Hindlimb muscle (tissue), 1 donor: ENCODE measurements at places on chromosomes 16 and 17.

- DNase-seq: peak; percentile 78
Measured at GRCh38 chr17:2593821-2594721, 617 bp downstream of the PAFAH1B1 start.

DNA sequence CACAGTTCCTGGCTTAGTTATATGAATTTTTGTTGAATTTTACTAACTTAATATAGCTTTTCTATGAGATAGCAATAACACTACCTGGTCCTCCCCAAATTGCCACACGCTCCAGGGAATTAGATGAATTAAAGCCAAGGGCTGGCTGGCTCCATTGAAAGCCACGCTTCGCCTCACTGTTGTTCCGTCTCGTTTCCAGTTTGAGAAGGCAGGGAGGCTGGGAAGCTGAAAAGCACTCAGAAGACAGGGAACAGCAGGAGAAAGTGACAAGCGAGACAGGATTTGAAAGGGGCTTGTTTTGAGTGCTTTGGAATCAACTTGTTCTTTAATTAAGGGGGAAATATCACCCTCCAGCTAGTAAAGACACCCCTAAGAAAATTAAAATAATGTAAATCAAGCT, 425.3 kb downstream of the CA10 start:
- no peak for DNase-seq

GRCh38 chr17:10041916-10042588, 137.0 kb upstream of the RCVRN start:
- DNase-seq: no peak

DNA sequence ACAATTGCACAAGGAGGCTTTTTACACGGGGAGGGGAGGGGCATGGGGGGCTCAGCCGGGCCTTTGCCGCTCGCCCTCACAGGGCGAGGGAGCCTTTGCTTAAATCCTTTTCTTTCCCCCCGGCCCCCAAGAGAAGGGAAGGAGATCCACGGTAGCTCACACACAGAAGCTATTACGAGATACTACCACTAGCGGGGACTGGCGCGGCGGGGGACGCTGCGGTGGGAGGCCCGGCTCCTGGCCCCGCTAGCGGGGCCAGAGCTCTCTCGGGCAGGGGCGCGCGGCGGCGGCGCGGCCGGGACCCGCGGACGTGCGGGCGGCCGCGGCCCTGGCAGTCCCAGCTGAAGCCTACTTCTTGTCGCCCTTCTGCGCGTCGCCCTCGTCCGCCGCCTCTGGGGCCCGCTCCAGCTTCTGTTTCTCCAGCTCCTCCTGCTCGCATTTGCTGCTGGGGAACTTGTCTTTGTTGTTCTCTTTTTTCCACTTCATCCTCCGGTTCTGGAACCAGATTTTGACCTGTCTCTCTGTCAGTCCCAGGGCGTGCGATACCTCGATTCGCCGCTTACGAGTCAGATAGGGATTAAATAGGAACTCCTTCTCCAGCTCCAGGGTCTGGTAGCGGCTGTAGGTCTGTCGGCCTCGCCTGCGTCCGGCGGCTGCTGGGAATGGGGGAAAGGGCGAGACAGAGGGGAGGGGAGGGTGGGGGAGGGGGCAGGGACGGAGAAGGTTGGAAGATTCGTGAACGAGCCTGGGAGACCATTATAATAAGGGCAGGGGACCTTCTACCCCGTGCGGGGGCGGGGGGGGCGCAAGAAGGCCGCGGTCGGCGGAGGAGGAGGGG, 2.0 kb downstream of the HOXB8 start:
- DNase-seq: no peak

GRCh38 chr16:80664786-80665185, 124.0 kb downstream of the DYNLRB2 start:
- no peak for DNase-seq

DNA sequence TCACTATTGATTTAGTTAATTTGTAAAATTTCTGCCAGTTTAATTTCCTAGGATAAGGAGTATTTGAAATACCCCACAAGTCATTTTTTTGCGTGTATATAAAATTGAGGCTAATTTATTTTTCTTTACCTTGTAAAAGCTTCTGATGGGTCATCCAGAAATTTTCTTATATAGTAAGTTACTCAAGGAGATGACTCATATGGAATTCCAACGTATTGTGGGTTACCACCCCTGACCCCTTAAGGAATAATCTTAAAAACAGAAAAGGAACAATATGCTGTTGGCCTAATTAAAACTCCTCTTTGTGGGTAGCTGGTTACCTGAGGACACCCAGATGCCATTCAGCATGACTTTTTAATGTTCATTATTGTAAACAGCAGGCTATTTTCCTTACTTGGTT, 13.6 kb downstream of the HEATR6 start:
- no peak for DNase-seq

DNA sequence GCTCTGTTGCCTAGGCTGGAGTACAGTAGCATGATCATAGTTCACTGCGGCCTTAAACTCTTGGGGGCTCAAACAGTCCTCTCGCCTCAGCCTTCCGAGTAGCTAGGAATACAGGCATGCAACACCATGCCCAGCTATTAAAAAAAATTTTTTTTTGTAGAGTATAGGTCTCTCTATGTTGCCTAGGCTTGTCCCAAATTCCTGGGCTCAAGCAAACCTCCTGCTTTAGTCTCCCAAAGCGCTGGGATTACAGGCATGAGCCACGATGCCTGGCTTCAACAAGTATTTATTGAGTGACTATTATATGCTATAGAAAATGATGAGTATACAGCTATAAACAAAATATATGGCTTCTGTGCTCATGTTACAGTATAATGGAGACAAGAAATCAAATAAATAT, 66.7 kb upstream of the C17orf78 start:
- DNase-seq: no peak

- no peak for DNase-seq
Measured at GRCh38 chr17:2710803-2711607, 559 bp downstream of the CLUH start.

DNA sequence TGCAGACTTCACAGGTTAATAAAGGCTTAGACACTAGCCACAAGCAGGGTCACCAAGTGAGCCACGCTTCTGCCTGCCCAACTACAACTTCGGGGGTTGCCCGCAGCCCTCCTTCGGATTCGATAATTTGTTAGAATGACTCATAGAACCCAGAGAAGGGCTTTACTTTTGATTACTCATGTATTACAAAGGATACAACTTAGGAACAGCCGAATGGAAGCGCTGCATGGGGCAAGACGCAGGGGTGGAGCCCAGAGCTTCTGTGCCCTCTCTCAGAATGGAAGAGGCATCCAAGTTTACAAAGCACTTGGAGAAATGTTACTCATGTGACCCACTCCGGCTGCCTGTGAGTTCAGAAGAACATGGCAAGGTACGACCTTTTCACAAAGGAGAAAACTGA, 7.5 kb upstream of the CDH5 start:
- no peak for DNase-seq

DNA sequence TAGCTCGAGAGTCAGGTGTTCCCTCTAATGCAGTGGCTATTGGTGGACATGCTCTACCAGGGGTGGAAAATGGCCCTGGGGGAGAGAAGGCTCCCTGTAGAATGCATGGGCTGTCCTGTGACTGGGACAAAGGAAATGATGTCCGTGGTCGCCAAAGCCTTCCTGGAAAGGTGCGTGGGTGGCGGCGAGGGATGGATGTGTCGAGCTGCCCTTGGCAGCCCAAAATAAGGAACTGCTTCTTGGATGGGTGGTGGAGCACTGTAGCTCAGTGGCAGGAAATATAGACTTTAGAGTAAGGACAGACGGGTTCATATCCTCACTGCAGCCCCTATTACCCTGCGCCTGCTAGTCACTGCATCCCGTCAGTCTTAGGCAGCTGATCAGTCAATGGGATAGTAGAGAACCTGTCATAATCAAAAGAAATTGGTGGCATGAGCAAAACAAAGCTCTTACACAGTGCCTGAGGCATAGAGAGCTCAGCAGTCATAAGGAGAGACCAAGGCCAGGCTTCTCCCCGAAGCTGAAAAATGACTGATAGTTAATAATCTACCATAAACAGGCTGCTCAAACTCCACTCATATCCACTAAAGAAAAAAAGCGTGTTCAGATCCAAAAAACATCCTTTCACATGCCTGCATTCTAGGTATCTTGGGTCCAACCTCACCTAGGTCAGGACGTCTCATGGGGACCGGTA, 123.5 kb upstream of the PLCG2 start:
- DNase-seq: no peak

GRCh38 chr16:610513-611381, 20.0 kb upstream of the WFIKKN1 start:
- DNase-seq: no peak

- DNase-seq: no peak
Measured at GRCh38 chr16:85469929-85470590, 143.1 kb upstream of the GSE1 start.

GRCh38 chr16:87412371-87412995, 20.3 kb downstream of the MAP1LC3B start:
- DNase-seq: no peak

DNA sequence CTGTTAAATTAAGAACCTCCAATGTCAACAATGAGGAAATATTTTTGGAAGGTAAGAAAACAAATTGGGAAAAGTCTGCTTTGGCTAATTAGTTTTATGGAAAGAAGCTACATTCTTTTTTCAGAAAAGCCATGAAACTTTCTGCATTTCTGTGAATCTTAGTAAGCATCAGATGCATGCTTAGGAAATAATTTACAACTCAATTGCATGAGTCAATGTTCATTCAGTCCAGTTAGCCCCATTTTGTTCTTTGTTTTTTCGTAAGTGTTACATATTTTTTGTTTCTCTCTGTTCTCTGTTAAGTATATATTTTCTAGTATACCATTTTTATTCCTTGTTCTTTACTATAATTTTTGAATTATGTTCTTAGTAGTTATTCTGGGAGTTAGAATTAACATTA, 195.2 kb upstream of the KIF2B start:
- no peak for DNase-seq

DNA sequence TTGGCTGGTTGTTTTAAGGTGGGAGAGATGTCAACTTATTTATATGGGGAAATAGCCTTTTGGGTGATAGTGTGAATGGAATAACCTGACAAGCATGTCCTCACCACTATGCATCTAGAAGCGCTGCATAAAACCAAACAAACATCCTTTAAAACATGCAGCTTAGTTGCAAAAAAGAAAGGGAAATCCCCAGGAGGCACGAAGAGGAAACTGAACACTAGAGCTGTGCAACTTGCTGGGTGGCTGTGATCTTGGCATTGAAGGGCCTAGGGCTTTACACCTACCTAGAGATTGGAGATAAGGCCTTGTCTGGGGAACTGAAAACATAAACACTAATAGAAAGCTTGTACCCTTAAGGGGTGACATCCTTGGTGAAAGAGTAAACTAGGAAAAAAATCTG, 7.3 kb downstream of the C16orf54 start:
- DNase-seq: no peak

DNA sequence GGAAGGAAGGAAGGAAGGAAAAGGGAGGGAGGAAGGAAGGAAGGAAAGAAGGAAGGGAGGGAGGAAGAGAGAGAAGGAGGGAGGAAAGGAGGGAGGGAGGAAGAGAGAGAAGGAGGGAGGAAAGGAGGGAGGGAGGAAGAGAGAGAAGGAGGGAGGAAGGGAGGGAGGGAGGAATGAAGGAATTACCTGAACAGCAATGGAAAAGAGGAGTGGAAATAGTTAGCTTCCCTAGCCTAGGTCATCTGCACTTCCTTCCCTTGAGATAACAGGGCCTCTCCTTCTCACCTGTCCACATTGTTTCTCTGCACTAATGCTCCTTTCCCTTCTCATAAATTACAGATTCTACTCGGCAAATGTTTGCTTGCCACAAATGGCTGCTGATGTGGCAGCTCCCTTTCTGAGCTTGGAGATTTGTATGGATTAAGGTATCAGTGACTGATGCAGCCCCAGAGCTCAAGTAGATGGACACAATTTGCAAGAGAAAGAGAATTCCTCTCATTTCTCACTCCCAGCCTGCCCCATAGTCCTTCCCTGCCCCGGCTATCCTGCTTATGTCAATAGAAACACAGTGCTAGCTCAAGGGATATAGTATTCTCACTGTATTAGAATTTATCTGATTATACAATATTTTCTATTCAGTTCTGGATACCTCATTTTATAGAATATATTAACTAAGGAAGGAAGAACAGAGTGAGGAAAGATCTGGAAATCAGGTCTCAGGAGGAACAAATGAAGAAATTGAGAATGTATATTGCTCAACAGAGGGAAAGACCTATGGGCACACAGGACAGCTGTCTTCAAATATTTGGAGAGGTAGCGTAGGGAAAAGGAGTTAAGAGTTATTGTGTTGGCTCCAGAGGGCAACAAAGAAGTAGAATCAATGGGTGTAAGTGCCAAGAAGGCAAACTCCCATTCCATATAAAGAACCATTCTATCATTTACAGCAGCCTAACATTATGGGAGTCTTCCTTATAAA, 14.6 kb downstream of the HOXB1 start:
- DNase-seq: no peak

- DNase-seq: no peak
Measured at GRCh38 chr16:55909876-55910275, 34.7 kb upstream of the CES5A start.

DNA sequence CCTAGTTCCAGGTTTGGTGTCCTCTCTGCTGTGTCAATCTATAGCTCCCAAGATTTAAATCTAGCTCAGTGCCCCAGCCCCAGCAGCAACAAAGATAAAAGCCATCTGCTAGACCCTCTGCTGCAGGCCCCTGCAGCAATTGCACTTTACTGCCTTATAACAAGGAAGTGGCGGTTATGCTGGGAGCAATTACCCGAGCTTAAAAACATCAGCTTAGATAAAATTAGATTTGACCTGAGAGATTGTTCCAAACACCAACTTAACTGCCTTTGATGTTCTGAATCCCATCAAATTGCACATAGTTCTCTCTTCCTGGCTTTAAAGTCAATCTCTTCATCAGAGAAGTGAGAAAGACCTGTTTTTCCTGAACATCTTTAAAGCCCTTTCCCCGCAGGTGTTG, 62.4 kb upstream of the SHISA6 start:
- DNase-seq: no peak

DNA sequence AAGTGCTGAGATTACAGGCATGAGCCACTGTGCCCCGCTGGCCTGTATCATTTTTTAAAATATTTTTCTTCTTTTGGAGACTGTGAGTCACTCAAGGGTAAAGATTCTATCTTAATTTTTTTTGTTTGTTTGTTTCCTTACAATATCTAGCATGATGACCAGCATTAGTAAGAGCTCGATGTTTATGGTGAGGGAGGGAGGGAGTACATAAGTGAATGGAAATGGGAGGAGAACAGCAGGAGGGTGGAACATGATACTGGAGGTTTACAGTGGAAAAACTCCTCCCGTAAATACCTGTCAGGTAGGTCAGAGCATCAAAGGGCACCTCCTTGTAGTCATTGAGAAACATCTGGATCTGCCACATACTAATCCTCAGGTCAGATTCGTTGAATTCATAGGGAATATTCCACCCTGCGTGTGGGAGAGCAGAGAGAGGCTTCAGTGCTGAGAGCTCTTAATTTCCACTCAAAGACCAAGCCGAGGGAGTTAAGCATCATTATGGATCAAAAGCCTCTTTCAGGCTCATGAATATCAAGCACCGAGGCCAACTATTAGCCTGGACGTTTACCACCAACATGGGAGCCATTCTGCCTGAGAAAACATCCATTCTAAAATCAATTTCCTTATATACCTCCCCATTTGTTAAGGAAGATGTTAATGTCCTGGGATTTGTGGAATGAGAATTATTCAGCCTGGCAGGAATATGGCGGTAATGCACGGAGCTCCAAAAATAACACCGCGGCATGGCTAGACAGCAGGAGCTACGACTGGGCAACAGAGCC, 51.8 kb downstream of the LYRM1 start:
- no peak for DNase-seq

GRCh38 chr17:16997514-16998429, 25.9 kb upstream of the TNFRSF13B start:
- DNase-seq: no peak
